ENCODE measurements at places on chromosomes 12 and 14. TPM values are rescaled to one million over a fixed set of nuclear protein-coding genes. Genes with fewer than 3 reads are reported as not detected.

MYF5 gene
- not detected for total RNA-seq

KIF21A gene
- 18.4 TPM for total RNA-seq

TSHR gene
- total RNA-seq, result not detected

SAMD15 gene
- total RNA-seq, result 2.1 TPM

KNTC1 gene
- total RNA-seq, result 17.9 TPM

BICDL1 gene
- total RNA-seq, result 1.4 TPM

ZC3H14 gene
- 68.6 TPM for total RNA-seq

HSPA2 gene
- 3.8 TPM for total RNA-seq

CNTN1 gene
- total RNA-seq, result 3.7 TPM

OTUB2 gene
- total RNA-seq, result 2.5 TPM

CCDC60 gene
- not detected for total RNA-seq

All from H4 (cell line).